ENCODE measurements at places on chromosomes 1 and 21. TPM values are rescaled to one million over a fixed set of nuclear protein-coding genes. Genes with fewer than 3 reads are reported as not detected.

The C1orf50 gene
- total RNA-seq = 15.5 TPM

The PWP2 gene
- total RNA-seq = 21.9 TPM

The IQGAP3 gene
- total RNA-seq = not detected

The PRDM16 gene
- not detected for total RNA-seq

The RGSL1 gene
- not detected for total RNA-seq

The FCRL6 gene
- 0.81 TPM for total RNA-seq

The TAS1R1 gene
- not detected for total RNA-seq

The CITED4 gene
- total RNA-seq = 23.6 TPM

The FBXO42 gene
- total RNA-seq = 20.5 TPM

The NPHS2 gene
- total RNA-seq = not detected

The LRRC47 gene
- total RNA-seq = 37.9 TPM

The KCNT2 gene
- 1.1 TPM for total RNA-seq

The AADACL3 gene
- not detected for total RNA-seq

The CEPT1 gene
- 24.5 TPM for total RNA-seq

The CD1D gene
- 0.99 TPM for total RNA-seq

The MARK1 gene
- total RNA-seq = 0.10 TPM

The HLX gene
- 0.94 TPM for total RNA-seq

The C1QA gene
- total RNA-seq = not detected

The C8B gene
- not detected for total RNA-seq

The IBA57 gene
- total RNA-seq = 16.3 TPM

The TNFAIP8L2 gene
- 3.6 TPM for total RNA-seq

The TFF2 gene
- total RNA-seq = not detected

The NGF gene
- total RNA-seq = not detected

The RIT1 gene
- total RNA-seq = 64.6 TPM

The CAPZB gene
- total RNA-seq = 330 TPM

All from T-helper 17 cell (primary cell).